BJ (cell line): ENCODE measurements at places on chromosomes 3 and 15.

GRCh38 chr3:46337911-46338310, 16.0 kb upstream of the CCR2 start:
- DNase-seq = no peak

GRCh38 chr15:25693321-25694238, 169.5 kb downstream of the ATP10A start:
- no peak for DNase-seq

DNA sequence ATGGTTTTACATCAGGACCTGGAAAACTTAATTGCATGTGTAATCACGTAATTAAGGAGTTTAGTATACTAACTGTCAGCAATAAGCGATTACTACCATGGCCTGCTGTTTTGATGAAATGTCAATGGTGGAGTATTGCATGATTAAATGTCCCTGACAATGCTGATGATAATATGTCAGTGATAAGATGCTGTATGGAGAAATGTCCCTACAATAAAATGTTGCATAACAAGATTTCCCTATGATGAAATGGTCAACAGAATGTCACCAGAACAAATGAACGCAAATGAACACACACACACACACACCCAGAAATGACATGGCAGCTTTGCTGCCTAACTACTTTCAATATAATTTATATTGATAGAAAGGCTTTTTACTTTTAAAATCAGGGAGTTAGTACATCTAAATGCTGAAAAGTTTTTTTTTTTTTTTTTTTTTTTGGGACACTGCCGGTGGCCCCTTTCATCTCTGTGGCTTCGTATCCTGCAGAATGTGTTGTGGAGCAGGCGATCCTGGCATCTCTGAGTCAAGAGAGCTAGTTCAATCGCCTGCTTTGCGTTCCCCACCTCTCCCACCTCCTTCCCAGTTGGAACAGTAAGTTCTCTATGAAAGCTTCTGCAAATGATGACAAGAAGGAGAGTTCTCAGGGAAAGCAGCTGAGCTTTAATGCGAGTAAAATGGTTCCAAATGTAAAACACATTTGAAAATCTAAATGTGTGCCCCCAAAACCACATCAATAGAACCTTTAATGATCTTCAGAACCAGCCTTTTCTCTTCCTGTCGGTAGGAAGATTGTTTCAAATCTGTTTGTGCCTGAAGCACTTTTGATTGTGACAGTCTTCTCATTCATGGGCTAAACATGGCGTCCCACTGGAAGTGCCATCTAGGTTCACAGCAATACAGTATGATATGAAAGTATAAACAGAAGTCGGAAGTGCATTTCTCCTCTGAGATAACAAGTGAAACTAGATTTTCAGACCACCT, 170.1 kb upstream of the GBE1 start:
- DNase-seq = no peak

GRCh38 chr3:43867436-43868072, 176.8 kb downstream of the ABHD5 start:
- DNase-seq = peak; percentile 41

GRCh38 chr3:76021376-76021775, 236.0 kb upstream of the ZNF717 start:
- no peak for DNase-seq

DNA sequence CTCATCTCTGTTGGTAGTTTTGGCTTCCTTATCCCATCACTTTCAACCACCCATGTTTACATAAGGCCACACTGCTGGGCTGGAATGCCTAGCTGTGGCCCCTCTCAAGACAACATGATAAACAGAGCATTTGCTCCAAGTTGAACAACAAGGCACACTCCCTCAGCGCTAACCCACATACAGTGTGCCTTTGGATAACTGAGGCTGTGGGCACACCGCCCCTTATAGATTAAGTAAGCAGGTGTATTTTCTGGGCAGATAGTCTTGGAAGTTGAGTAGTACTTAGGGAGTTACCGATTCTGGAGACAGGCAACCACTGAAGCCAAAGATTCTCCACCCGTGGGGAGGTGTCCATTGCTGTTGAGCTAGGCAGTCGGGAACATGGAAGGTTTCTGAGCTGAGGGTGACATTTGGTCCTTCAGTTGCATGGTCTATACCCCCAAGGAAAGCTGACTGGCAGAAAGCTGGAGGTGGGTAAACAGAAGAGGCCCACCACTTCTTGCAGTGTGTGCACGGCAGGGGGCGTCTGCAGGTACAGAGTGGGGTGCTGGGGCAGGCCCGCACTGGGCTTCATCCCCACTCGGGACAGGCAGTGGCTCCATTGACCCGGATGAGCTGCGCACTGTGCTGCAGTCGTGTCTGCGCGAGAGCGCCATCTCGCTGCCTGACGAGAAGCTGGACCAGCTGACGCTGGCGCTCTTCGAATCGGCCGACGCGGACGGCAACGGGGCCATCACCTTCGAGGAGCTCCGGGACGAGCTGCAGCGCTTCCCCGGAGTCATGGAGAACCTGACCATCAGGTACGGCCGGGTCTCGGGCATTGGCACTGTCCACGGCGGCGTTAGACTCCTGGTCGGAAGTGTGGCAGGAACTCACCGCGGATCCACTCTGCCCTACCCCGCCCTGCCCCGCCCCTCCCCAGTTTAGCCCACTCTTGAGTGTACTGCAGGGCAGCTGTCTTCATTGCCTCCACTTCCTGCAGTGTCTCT, 16.8 kb downstream of the NOX5 start:
- no peak for DNase-seq

GRCh38 chr15:63517202-63517601, 12.8 kb downstream of the USP3 start:
- no peak for DNase-seq

- no peak for DNase-seq
Measured at GRCh38 chr3:69890691-69891090, 108.8 kb upstream of the SAMMSON start.

DNA sequence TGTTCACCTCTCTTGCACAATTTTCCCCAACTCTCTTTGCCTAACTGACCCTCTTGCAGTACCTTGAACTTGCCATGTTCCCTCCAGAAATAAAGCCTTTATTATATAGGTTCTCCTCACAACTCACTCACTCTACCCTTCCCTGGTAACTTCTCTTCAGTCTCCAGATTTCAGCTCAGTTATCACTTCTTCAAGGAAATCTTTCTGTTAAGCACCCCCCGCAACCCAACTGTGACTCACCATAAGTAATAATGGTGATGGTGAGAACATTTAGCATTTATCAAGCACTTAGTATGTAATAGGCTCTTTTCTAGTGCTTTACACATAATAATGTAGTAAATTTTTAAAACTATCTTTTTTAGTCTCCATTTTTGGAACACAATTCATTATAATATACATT, 8.1 kb upstream of the OR5K1 start:
- DNase-seq = no peak

GRCh38 chr3:126926684-126927400, 56.1 kb upstream of the PLXNA1 start:
- peak; percentile 42 for DNase-seq

- no peak for DNase-seq
Measured at GRCh38 chr3:186700267-186700666, 16.9 kb upstream of the KNG1 start.

GRCh38 chr15:89569090-89569745, 6.1 kb upstream of the TICRR start:
- no peak for DNase-seq

GRCh38 chr3:53890726-53891475, 758 bp downstream of the SELENOK start:
- DNase-seq = no peak

- DNase-seq = no peak
Measured at GRCh38 chr15:51243774-51244173, 94.6 kb downstream of the CYP19A1 start.

GRCh38 chr3:41075975-41076374, 123.3 kb upstream of the CTNNB1 start:
- no peak for DNase-seq

DNA sequence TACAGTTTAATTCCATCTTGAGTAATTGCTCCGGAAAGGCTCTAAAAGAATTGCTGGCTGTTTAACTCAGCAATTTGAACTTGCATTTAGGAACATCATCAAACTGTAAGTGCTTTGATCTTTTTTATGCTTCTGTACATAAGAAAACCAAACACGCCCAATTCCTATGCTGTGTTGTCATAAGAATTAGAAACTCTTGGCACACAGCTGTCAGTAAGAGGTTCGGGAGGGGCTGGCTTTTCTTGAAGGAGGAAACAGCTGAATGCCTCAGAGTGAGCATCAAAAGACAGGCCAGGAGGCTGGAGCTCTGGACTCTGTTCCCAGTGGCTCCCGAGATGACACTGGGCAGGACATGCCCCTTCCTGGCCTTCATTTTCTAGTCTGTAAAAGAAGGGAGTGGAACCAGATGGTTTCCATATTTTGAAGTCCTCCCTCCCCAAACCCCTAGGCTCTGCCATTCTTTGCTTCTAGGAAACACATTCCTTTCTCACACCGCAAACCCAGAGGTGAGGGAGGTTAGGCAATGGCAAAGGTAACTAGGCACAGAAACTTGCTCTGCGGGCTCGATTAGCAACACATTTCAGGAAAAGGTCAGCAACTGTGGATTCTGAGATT, 73.7 kb upstream of the DLG1 start:
- peak; percentile 88 for DNase-seq

GRCh38 chr15:39896846-39897245, 23.2 kb downstream of the GPR176 start:
- no peak for DNase-seq

GRCh38 chr15:65804252-65804931, 12.3 kb upstream of the DENND4A start:
- DNase-seq = no peak

DNA sequence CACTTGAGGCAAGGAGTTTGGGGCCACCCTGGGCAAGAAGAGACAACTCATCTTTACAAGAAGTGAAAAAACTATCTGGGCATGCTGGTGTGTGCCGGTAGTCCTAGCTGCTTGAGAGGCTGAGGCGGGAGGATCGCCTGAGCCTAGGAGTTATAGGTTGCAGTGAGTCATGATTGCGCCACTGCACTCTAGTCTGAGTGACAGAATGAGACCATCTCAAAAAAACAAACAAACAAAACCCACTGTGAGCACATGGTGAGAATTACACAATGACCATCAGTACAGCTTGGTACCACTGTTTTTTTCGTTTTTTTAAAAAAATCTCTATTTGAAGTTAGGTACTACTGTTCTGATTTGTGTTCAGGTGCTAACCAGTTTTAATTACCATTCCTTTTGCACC, 13.6 kb downstream of the VPS39 start:
- no peak for DNase-seq

DNA sequence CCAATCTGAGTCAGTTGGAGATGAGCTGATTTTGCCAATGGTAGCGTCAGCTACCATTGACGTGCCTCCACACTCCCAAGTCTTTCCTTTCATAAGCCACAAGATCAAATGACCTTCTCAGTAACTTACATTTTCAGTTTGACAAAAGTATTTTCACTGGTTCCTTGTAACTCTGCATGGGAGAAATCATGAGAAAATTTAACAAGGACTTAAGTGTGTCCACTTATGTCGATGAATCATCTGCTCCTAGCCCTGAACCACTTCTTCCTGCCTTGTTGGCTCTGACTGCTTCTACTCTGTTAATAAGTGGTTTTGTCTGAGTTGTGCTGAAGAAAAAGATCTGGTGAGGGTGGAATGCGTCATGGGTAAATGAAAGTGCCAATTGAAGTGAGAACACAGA, 101.2 kb downstream of the NFKBIZ start:
- DNase-seq = peak; percentile 94

DNA sequence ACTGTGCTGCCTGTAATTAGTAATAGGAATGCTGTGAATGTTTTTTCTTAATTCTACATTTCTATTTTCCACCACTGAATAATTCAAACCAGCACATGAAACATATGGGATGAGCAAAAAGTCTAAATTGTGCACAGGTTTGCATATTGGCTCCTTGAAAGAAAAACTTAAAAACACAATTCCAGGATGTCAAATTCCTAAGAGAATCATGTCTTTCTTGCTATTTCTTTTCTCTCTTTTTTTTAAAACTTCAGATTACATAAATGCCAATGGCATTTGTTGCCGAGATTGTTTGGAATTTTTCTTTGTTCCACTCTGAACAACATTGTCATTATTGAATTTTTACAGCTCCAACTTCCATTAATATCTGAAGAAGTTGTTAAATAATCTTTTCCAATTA, 60.8 kb downstream of the VGLL3 start:
- DNase-seq = no peak

GRCh38 chr3:46191730-46192129, 16.4 kb downstream of the CCR1 start:
- no peak for DNase-seq

- no peak for DNase-seq
Measured at GRCh38 chr3:25476639-25477038, 48.6 kb downstream of the RARB start.

DNA sequence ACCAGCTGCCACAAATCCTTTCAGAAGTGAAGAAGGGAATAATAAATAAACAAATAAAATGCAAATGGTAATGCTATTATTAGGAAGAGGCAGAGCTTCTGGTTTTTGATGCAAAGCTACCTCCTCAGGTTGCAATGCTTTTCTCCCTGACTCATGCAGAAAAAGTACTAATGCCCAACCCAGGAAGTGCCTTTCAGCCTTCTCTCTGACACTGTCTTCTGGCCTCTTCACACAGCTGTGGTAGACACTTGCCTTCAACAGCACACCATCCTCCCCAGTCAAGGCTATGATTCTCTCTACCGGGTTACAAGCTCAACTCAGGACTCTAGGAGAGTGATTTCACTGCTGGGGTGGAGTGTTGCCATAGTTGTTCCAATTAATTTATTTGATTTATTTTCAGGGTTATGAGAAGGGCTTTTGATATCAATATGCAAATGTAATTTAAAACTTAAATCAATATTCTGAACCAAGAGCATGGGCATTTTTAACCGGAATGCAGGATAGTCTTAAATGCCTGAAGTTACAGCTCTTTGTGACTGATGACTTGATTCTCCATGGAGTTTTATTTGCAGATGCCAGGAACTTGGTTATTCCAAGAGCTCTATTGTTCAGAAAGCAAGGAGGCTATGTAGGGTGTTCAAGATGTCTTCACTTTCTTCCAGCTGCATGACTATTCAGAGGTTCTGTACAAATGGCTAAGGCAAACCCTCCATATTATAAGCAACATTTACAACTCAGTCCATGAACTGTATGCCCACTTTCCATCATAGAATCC, 27.1 kb upstream of the GALNT15 start:
- no peak for DNase-seq

DNA sequence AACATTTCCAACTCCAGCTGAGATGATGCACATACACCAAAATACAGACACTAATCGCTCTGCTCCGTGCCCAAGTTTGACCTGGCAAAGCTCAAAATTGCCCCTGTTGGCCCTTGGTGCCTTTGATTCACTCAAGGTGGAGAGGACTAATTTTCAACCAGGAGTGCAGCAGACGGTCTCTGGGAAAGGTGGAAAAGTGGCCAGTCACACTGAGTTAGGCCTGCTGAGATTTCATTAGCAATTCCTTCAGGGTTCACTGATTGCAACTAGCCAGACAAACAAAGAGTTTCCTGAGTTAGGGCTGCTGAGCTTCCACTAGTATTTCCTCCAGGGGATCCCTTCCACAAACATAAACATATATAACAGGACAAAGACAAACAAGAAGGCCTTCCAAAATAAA, 28.7 kb upstream of the LHFPL4 start:
- no peak for DNase-seq

- no peak for DNase-seq
Measured at GRCh38 chr15:77717333-77717990, 84.8 kb upstream of the LINGO1 start.
